ENCODE measurements at places on chromosomes 1 and 21.

DNA sequence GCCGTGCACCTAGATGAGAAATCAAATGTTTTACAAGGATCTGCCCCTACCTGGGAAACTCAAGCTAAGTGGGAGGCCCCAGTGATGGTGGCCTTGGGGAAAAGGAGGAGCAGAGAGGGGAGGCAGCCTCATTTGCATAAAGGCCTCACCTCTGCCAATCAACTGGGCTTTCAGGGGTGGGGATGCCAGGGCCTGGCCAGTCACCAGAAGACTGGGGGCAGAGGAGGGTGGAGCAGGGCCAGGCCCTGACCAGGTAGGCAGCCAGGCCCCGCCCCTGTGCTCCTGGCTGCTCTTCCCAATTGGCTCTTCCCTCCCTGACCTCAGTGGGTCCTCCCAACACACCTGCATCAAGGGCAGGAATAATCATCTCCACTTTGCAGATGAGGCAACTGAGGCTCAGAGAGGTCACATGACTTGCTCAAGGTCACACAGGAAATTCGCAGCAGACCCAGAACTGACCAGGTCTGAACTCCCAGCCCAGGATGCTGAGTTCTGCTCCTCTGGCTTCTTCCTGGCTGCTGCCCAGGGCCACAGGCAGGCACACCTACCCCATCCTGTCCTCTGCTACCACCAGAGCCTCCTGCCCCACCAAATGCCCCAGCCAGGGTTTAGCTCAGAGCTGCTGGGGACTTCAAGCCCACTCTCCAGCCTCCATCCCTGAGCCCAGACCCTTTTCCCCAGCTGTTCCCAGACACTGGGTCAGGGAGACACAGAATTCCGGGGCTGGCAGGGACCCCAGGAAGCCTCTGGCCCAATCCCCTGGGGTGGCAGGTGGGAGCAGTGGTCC lies 677.9 kb downstream of the MATN1 start:
- no peak for DNase-seq

DNA sequence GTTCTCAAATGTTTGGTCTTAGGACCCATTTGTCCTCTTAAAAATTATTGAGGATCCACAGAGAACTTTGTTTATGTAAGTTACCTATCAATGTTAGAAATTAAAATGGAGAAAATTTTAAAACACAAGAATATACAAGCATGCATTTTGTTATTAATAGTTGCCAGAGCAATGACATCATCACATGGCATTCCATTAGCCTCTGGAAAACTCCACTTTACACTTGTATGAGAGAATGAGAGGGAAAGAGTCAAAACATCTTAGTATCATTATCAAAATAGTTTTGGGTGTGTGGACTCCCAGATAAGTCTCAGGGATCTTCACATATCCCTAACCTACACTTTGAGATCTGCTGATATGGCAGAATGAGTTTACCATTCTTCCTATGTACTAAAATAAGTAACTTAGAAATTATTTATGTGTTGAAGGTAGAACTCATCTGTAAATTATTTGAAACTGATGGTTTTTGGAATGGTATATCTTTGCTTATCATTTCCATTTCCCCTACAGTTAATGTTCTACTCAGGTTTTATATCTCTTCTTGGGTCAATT lies 48.8 kb downstream of the RNF220 start:
- DNase-seq = no peak

DNA sequence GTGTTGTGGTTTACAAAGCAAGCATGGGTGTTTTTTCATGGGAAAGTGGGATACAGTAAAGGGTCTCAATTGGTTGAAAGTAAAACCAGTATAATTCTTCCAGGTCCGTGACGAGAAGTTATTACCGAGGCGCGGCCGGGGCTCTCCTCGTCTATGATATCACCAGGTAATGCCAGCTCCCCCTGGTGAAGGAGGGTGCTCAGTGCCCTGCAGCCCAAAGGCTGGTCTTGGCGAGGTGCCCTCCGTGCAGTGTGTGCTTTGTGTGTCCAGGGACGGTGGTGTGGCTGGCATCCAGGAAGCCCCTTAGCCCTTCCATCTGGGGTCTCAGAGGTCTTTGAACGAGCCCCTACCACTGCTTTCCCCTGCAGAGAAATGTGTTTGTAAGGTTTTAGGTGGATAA lies 24.8 kb downstream of the RAB4A start:
- no peak for DNase-seq

- no peak for DNase-seq
These were observed 32.0 kb downstream of the VANGL2 start for GRCh38 chr1:160432371-160432786.

GRCh38 chr21:46188226-46189212 lies 4.3 kb upstream of the SPATC1L start:
- no peak for DNase-seq

DNA sequence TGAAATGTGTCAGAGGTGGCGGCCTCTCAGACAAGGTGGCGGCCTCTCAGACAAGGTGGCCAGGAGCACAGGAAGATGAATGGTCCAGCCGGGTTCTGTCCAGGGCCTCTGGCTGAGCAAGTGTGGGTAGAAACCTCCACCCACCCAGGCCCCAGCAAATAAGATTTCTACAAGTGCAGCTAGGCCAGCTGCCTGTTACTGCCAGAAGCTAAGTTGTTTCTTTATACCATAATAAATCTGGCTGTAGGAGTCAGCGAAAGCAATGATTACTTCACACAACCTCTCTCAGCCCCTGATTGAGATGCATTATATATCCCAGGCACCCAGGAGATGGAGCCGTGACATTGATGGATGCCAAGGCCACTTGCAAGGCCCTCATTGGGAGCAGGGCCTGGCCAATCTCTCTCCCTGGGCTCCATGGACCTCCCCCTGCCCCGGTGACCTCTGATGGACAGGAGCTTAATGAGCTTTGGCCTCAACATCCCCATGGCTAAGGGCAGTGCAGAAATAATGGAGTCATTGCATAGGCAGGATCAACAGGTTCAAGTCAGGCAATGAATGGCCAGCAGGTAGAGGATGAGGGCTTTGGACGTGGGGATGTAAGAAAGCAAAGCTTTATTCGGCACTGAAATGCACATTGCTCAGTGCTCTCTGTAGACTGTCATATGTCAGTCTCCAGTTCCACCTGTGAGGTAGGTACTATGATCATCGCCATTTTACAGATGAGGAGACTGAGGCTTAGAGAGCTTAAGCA lies 92.9 kb downstream of the PTPRU start:
- no peak for DNase-seq

DNA sequence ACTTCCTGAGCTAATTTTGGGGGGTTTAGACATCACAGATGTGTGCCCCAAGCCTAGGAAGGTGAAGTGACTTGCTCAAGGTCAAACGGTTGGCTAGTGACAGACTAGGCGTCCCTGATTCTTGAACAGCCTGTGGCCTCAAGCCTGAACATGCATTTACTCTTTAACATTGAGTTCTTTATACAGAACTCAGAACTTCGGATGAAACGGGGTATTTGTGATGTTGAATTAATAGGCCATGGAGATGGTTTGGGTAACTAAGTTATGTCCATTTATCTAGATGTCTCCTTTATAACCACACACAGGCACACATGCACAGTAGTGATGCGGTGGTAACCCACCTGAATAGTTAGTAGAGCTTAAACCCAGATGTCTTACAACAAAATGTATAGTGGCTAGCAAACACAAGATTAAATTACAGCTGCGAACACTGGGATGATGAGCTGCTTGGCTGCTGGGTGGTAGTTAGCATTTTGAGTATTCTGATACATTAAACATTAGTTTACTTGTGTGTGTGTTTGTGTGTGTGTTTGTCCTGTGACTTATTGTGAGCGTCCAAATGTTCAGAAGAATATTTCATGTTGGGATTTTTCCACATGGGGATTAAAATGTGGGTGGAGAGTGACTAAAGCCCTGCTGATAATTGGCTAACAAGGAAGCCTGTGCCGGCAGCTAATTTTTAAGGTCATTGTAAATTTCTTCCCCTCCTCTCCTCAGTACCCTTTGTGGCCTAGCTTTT lies 2.3 kb downstream of the ATP1A1 start:
- DNase-seq = no peak

DNA sequence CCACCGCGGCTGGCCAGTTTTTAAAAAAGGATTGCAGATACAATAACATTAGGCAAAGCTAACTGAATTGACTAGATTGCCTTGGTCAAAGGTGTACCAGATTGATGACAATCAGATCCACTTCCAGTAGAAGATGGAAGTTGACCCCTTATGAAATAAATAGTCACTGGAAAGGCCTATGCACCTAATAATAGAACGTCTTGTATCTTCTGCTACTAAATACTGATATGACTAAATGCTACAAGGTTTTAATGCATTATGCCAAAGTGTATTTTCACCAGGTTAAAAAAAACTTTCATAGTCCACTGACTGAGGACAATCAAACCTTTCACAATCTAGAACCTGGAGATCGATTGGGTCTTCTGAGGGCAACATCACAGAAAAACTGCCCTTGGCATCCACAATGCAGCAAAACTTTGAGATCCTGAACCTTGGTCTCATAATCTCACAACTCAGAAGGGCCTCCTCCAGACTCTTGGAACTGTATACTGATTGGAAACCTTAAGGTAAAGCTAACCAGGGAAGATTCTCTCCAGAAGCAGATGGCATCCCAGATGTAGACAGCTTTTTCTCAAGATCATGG lies 7.8 kb upstream of the RBBP5 start:
- DNase-seq = no peak

GRCh38 chr1:19372136-19372514 lies 60.0 kb downstream of the SLC66A1 start:
- no peak for DNase-seq

GRCh38 chr1:151314137-151314875 lies 12.9 kb downstream of the PI4KB start:
- DNase-seq = no peak

DNA sequence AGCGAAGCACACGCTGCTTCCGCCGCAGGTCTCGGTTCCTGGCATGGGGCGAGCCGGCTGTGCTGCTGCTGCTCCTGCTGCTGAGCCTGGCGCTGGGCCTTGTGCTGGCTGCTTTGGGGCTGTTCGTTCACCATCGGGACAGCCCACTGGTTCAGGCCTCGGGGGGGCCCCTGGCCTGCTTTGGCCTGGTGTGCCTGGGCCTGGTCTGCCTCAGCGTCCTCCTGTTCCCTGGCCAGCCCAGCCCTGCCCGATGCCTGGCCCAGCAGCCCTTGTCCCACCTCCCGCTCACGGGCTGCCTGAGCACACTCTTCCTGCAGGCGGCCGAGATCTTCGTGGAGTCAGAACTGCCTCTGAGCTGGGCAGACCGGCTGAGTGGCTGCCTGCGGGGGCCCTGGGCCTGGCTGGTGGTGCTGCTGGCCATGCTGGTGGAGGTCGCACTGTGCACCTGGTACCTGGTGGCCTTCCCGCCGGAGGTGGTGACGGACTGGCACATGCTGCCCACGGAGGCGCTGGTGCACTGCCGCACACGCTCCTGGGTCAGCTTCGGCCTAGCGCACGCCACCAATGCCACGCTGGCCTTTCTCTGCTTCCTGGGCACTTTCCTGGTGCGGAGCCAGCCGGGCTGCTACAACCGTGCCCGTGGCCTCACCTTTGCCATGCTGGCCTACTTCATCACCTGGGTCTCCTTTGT lies 2.6 kb downstream of the TAS1R3 start:
- DNase-seq = no peak

DNA sequence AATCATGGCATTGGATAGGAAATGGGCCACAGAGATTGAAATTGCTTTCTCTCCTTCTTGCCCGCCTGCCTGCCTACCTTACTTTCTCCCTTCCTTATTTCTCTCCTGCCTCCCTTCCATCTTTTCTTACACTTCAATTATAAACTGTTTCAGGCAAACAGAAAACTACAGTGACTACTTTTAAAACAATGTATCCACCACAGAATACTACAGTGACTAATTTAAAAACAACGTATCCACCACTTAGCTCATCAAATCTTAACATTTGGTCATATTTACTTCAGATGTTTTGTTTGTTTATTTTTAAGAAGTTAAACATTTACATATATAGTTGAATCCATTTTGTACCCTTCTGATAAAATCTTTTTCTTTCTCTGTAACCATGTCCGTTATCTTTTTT lies 54.4 kb downstream of the SNRPE start:
- no peak for DNase-seq

DNA sequence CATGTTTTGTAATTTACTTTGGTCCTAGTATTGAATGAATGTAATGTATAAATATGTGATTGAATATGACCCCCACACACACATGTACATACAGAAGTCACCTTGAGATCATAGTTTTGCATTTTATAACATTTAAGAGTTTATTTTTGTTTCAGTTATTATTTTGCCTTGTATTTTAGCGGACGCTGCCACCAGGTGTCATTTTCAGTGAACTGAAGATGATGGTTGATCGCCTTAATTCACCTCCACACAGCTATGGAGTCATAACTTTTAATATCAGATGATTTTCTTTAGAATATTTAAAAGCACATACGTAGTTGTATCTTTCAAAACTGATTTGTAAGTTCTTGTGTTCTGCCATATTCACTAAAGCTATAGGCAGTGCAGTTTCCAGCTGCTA lies 130.4 kb downstream of the DYRK1A start:
- DNase-seq = no peak
